ENCODE measurements at places on chromosomes 7 and 10.
A peak's percentile ranks its signal among the peaks of the same experiment; 100 is the strongest.

DNA sequence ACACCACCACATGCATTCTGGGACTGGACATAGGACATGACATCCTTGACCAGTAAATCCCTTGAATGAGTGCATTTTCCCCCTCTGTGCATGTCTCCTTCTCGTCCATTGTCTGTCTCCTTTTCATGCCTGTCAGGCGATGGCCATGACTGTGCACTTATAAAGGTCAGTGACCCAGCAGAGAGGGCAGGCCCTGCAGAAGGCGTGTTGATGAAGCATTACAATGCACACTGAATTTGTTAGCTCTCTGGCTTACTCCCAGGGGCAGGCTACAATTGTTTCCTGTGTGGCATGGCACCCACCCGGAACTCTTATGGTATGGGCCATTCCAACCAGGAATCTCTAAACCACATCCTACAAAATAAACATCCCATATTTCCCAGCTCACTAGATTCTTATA, 71.1 kb downstream of the SAMD9 start:
- DNase-seq = no peak

DNA sequence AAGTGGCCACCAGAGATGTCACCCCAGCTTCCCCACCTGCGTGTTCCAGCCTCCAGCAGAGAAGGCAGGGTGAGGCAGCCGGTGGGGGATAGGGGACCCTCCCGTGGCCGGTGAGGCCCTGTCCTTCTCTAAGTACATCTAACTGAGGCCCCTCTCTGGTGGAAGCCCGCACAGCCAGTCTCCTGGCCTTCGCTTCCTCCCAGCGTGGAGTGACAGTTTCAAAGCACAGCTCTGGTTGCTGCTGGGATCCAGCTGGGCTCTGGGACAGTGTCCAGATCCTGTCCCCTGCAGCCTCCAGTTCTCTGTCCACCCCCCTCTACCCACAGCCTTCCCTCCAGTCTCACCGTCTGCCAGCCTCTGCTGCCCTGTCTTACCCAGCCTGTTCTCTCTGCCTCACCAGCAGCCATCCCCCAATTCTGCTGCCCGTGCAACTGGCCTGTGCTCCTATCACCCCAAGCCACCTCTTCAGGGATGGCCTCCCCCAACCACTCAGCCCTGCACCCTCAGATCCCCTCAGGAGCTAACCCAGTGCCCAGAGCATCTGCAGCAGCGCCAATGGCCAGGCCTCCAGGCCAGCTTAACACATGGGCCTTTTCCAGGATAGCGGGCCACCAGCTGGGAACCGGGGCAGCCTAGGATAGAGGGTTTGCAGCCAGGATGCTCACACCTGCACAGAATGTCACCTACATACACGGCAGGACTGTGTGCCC, 16.3 kb upstream of the SH2B2 start:
- DNase-seq = no peak

GRCh38 chr7:34354899-34355298, 303.1 kb upstream of the NPSR1 start:
- no peak for DNase-seq

- DNase-seq = no peak
Observed at GRCh38 chr7:148049068-148049467, 541.5 kb upstream of the C7orf33 start.

GRCh38 chr10:127576740-127577161, 27.6 kb downstream of the NPS start:
- DNase-seq = no peak

DNA sequence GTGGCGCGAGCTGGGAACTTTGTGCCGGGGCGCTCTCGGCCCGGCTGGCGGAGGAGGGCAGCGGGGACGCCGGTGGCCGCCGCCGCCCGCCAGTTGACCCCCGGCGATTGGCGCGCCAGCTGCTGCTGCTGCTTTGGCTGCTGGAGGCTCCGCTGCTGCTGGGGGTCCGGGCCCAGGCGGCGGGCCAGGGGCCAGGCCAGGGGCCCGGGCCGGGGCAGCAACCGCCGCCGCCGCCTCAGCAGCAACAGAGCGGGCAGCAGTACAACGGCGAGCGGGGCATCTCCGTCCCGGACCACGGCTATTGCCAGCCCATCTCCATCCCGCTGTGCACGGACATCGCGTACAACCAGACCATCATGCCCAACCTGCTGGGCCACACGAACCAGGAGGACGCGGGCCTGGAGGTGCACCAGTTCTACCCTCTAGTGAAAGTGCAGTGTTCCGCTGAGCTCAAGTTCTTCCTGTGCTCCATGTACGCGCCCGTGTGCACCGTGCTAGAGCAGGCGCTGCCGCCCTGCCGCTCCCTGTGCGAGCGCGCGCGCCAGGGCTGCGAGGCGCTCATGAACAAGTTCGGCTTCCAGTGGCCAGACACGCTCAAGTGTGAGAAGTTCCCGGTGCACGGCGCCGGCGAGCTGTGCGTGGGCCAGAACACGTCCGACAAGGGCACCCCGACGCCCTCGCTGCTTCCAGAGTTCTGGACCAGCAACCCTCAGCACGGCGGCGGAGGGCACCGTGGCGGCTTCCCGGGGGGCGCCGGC, 870 bp downstream of the FZD1 start:
- DNase-seq = peak; percentile 19

- no peak for DNase-seq
Observed at GRCh38 chr10:71635251-71635866, 84.2 kb downstream of the C10orf105 start.

GRCh38 chr10:71975871-71976725, 11.9 kb downstream of the CHST3 start:
- DNase-seq = no peak

DNA sequence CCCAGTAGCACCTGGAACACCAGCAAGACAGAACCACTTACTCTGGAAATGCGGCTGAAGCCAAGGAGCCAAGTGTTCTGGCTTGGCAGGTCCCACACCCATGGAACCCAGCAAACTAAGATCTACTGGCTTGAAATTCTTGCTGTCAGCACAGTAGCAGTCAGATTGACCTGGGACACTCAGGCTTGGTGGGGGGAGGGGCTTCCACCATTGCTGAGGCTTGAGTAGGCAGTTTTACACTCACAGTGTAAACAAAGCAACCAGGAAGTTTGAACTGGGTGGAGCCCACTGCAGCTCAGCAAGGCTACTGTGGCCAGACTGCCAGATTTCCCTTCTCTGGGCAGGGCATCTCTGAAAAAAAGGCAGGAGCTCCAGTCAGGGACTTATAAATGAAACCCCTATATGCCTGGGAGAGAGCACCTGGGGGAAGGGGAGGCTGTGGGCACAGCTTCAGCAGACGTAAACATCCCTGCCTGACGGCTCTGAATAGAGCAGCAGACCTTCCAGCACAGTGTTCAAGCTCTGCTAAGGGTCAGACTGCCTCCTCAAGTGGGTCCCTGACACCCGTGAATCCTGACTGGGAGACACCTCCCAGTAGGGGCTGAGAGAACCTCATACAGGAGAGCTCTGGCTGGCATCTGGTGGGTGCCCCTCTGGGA, 121.2 kb downstream of the MTERF1 start:
- no peak for DNase-seq

- DNase-seq = no peak
Observed at GRCh38 chr7:149459201-149459539, 1.7 kb downstream of the ZNF777 start.

DNA sequence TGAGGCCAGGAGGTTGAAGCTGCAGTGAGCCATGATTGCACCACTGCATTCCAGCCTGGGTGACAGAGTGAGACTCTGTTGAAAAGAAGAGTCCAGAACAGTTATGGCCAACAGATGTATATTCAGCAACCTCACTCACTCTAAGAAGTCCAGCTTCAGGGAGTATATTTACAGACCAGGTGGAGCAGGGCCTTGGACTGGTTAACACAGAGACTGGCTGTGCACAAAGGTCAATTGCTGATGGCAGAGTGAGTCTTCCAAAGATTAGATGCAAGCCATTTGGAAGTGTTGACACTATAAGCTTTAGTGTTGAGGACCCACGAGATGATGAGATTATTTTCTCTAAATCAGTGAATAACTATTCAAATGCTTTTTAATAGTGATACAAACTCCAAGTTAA, 24.9 kb downstream of the CLRN3 start:
- no peak for DNase-seq

GRCh38 chr7:19016140-19016539, 101.3 kb downstream of the TWIST1 start:
- no peak for DNase-seq

DNA sequence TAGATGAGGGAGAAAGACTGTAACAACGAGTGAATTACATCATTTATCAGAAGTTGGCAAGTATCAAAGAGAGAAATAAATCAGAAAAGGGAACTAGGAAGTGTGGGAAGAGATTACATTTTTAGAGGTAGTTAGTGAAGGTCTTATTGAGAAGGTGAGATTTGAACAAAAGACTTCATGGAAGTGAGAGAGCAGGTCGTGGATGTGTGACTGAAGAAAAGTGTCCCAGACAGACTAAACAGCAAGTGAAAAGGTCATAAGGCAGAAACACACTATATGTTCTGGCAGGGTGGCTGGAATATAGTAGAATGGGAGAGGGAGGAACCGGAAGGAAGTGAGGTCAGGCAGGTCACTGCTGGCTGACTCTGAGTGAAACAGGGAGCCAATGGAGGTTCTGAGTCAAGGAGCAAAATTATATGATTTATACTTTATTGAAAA, 35.7 kb upstream of the RHOBTB1 start:
- DNase-seq = no peak

DNA sequence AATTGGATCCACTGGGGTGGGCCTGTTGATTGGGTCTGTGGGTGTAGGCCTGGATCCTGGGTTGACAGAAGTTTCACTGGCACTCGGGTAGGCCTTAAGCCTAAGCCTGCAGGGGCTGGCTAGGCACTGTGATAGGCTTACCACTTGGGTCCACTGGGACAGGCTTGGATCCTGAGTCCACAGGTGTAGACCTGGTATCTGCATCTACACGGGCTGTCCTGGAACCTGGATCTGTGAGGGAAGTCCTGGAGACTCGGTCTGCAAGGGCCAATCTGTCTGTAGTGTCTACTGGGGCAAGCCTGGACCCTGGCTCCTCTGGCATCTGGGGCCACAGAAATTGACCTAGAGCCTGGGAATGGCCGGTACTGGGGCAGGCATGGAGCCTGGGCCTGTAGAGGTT, 219.0 kb upstream of the NRG3 start:
- DNase-seq = no peak

DNA sequence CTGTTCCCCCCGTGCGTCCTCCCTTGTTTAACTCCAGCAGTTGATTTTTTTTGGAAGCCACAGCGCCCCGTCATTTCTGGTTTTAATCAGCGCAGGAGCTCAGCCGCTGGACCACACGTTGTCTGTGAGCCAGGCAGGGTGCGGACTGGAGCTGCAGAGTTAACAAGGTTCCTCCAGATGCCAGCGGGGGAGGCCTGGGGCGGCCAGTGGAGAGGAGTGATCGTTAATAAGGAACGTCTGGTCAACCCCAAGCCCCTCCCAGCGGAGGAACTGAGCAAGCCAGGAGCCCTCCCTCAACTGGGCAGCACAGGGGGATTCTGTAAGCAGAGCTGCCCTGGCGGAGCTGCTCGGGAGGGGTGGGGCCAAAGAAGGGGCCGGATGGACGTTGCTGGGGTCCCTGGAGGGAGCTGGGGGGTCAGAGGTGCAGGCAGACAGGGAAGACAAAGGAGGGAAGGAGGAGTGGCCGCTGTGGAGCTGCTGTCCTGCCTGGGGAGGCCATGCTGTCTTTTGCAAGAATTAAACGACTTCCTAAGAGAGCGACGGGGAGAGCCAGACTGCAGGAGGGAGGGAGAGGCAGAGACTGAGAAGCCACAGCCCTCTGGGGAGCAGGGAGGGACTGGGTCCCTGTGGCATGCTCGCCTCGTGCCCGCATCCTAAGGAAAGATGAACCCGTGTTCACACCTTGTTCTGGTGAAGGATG, 537.1 kb upstream of the FOXK1 start:
- DNase-seq = no peak

- DNase-seq = no peak
Observed at GRCh38 chr10:69862882-69863530, 61.3 kb downstream of the COL13A1 start.

Data from activated naive CD8-positive, alpha-beta T cell treated with anti-CD3 and anti-CD28 coated beads, Interleukin-2, amount 50 U/mL, for 24 hours (primary cell).